ENCODE measurements at places on chromosomes 5 and 9. TPM values are rescaled to one million over a fixed set of nuclear protein-coding genes. Genes with fewer than 3 reads are reported as not detected.

KLF9 gene
- 35.5 TPM for total RNA-seq

IRX2 gene
- total RNA-seq, result 48.2 TPM

ZBTB5 gene
- 24.0 TPM for total RNA-seq

TRIM14 gene
- 0.65 TPM for total RNA-seq

PTPN3 gene
- 47.1 TPM for total RNA-seq

MAML1 gene
- total RNA-seq, result 11.0 TPM

SVEP1 gene
- 0.22 TPM for total RNA-seq

ZDHHC21 gene
- total RNA-seq, result 4.7 TPM

BNIP1 gene
- 14.1 TPM for total RNA-seq

ZNG1A gene
- total RNA-seq, result 15.7 TPM

DAPK1 gene
- total RNA-seq, result 428 TPM

TAS2R1 gene
- 0.76 TPM for total RNA-seq

CLIC3 gene
- total RNA-seq, result 328 TPM

TTC1 gene
- total RNA-seq, result 25.9 TPM

GPR21 gene
- total RNA-seq, result 3.5 TPM

SEMA6A gene
- total RNA-seq, result under 0.01 TPM

PDGFRB gene
- 10.2 TPM for total RNA-seq

ZBED3 gene
- total RNA-seq, result under 0.01 TPM

LCN9 gene
- total RNA-seq, result not detected

SLC9A3 gene
- total RNA-seq, result 1.6 TPM

PCDHA1 gene
- not detected for total RNA-seq

SLC34A3 gene
- total RNA-seq, result 0.11 TPM

SLC6A18 gene
- not detected for total RNA-seq

FYB1 gene
- not detected for total RNA-seq

Measured in placental epithelial cell (primary cell).